ENCODE measurements at places on chromosomes 4 and X. TPM values are rescaled to one million over a fixed set of nuclear protein-coding genes. Genes with fewer than 3 reads are reported as not detected.

DNA sequence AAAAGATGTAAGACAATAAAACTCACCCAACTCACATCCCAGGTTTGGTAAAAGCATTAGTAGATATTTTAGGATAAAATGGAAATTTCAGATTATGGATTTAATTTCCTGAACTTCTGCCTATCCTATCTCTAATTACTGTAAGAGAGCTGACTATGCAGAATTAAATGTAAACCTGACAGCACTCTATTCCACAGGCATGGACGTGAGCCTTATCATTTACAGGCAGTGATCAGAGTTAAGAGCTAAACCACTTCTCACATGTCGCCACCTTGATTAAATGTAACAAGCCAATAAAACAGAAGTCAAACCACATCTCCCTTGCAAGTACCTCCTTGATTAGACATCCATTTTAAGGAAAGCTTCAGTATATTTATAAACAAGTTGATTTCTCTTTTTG lies 97.5 kb upstream of the CBR4 start:
- peaks cover 31% of the 10 kb centered on the region for H3K36me3 ChIP-seq
- H3K27ac ChIP-seq = no peak overlapping the region
- no peaks in the 10 kb centered on the region for H3K27me3 ChIP-seq
- peaks cover 24% of the 10 kb centered on the region for H3K4me1 ChIP-seq
- no peak overlapping the region for H3K4me3 ChIP-seq

DNA sequence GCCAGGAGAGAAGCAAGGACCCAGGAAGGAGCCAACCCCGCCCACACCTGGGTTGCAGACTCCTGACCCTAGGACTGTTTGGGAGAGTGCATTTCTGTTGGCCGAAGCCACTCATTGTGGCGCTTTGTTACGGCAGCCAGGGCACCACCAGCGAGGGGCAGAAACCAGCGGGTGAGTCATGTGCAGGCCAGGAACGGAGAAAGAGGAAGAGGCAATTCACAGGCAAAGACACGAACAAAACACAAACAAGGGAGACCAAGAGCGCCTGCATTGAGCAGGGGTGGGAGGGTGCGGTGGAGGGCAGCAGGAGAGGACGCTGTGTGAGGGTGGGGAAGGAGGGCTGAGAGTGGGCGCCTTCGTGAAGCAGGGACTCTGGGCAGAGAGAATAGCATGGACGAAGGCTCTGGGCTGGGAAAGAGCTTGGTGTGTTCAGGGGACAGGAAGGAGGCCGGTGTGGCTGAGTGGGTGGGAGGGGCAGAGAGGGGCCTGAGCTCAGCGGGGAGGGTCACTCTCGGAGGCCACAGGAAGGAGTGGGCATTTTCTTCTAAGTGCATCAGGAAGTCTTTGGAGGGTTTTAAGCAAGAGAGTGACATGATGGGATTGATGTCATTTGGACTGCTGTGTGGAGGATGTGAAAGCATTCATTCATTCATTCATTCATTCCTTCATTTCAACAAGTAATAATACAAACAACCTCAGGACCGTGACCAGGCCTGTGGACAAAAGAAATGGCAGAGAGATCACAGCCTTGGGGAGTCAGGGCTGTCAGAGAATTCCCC lies 12.2 kb upstream of the WFS1 start:
- H3K36me3 ChIP-seq = no peaks in the 10 kb centered on the region
- DNase-seq = no peak
- peaks cover 17% of the 10 kb centered on the region for H3K27me3 ChIP-seq
- H3K27ac ChIP-seq = no peak overlapping the region
- peaks cover 7% of the 10 kb centered on the region for H3K4me1 ChIP-seq
- peak overlapping the region; percentile 44 for H3K4me3 ChIP-seq

GRCh38 chr4:107255596-107255995 lies 219.5 kb upstream of the DKK2 start:
- H3K27ac ChIP-seq = no peak overlapping the region
- no peak overlapping the region for H3K4me3 ChIP-seq
- DNase-seq = no peak
- no peaks in the 10 kb centered on the region for H3K36me3 ChIP-seq
- H3K27me3 ChIP-seq = no peaks in the 10 kb centered on the region

DNA sequence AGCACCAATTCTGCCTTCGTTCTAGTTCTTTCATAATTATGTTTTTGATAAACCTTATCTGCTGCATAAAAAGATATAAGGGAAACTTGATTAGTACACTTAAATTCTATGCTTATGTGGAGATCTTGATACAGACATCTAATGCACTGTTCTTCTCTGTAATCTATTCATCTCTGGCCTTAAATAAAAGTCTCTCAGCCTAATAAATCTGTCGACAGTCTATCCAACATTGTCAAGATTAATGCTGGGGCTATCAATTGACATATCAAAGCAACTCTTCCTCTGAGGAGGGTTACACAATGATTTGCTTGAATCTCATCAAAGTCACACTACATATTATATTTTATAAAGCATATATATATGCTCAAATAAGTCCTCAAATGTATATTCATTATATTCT lies 545.5 kb downstream of the SPOCK3 start:
- no peaks in the 10 kb centered on the region for H3K4me1 ChIP-seq
- no peak overlapping the region for H3K27ac ChIP-seq
- no peaks in the 10 kb centered on the region for H3K36me3 ChIP-seq
- no peak for DNase-seq
- peaks cover 11% of the 10 kb centered on the region for H3K27me3 ChIP-seq
- H3K4me3 ChIP-seq = no peak overlapping the region

DNA sequence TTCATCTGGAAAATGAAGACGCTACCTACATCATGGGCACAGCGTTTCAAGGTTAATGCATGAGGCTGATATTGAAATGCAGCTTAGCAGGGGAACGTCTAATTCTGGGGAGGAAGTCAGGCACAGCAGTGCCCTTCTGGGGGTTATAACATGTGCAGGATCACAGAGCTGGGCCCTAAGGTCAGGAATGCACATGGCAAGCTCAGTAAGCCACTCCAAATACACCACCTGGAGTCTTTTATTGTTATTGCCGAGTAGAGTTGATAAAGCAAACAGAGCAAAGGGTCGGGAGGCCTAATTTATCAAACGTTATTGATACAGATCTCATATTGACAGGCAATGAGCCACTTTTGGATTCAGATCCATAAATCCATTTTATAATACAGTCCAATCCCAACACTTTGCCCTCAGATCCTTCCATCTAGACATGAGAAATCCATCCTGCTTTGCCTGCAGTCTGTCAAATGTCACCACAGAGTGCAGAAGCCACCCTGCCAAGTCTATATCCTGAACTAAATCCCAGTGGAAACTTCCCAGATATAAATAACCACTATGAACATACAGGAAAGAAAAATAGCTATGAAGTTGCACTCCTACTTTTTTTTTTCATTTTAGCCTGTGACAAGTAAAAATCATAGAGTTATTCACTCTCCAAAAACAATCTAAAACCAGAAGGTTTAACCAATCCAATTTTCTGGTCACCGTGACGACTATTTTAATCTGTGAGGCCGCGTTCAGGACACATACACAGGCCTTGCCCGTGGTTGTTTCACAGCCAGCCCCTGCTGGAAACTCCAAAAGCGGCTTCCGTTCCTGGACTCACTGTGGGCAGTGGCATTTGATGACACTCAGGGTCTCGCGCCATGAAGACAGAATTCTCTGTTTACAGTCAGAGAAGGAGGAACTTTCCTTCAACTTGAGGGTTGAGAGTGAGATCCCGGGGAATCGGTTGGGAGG lies 335.4 kb downstream of the DHX15 start:
- H3K27ac ChIP-seq = peak overlapping the region; percentile 62
- H3K27me3 ChIP-seq = peaks cover 4% of the 10 kb centered on the region
- no peak overlapping the region for H3K4me3 ChIP-seq
- H3K36me3 ChIP-seq = no peaks in the 10 kb centered on the region
- DNase-seq = no peak

DNA sequence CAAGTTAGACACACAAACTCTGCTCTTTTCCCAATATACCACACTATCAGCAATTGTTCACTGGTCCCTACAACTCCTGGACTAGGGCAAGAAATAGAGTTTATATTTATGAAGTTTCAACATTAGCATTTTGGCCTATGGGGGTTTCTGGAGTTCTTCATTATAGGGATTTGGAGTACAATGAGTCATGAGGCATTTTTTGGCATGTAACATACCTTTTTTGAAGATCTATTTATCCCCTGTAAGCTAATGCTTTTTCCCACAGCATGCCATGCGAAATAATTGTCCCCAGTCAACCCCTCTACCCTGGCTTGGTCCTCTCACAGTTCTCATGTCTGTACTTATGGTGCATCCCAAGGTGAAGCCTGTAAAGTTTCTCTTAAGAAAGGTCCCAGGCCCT lies 36.7 kb upstream of the EDA2R start:
- no peak for DNase-seq
- H3K36me3 ChIP-seq = no peaks in the 10 kb centered on the region
- no peak overlapping the region for H3K27ac ChIP-seq
- no peaks in the 10 kb centered on the region for H3K27me3 ChIP-seq
- no peak overlapping the region for H3K4me3 ChIP-seq

GRCh38 chr4:70640192-70640591 lies 11.6 kb downstream of the ENAM start:
- no peaks in the 10 kb centered on the region for H3K36me3 ChIP-seq
- no peaks in the 10 kb centered on the region for H3K4me1 ChIP-seq
- H3K27me3 ChIP-seq = no peaks in the 10 kb centered on the region
- H3K27ac ChIP-seq = no peak overlapping the region

DNA sequence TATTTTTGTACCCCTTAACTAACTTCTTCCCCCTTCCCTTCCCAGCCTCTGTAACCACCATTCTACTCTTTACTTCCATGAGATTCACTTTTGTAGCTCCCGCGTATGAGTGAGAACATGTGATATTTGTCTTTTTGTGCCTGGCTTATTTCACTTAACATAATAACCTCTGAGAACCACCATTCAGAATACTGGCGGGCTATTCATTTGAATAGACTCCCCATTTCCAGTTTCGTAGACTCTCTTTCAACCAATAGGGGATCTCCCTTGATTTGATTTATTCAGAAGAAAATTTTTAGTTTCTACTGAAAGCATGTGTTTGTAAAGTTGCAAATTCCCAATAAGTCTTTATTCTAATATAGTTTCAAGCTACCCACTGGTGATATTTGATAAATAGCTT lies 117.2 kb downstream of the GATB start:
- peaks cover 13% of the 10 kb centered on the region for H3K27me3 ChIP-seq
- no peak overlapping the region for H3K27ac ChIP-seq
- DNase-seq = no peak
- H3K4me1 ChIP-seq = no peaks in the 10 kb centered on the region
- no peaks in the 10 kb centered on the region for H3K36me3 ChIP-seq

GRCh38 chr4:54657185-54657550 lies 589 bp upstream of the KIT start:
- H3K27ac ChIP-seq = no peak overlapping the region
- peaks cover 37% of the 10 kb centered on the region for H3K4me1 ChIP-seq
- DNase-seq = no peak
- H3K36me3 ChIP-seq = no peaks in the 10 kb centered on the region
- peak overlapping the region; percentile 84 for H3K4me3 ChIP-seq

- H3K4me1 ChIP-seq = peaks cover 58% of the 10 kb centered on the region
- H3K4me3 ChIP-seq = no peak overlapping the region
- H3K27ac ChIP-seq = no peak overlapping the region
- no peaks in the 10 kb centered on the region for H3K27me3 ChIP-seq
Observed at GRCh38 chr4:127209580-127210095, 423.1 kb upstream of the INTU start.

- H3K36me3 ChIP-seq = no peaks in the 10 kb centered on the region
- no peaks in the 10 kb centered on the region for H3K4me1 ChIP-seq
- no peak overlapping the region for H3K4me3 ChIP-seq
- H3K27ac ChIP-seq = no peak overlapping the region
- no peaks in the 10 kb centered on the region for H3K27me3 ChIP-seq
Observed at GRCh38 chrX:22758807-22759481, 240.8 kb upstream of the DDX53 start.

DNA sequence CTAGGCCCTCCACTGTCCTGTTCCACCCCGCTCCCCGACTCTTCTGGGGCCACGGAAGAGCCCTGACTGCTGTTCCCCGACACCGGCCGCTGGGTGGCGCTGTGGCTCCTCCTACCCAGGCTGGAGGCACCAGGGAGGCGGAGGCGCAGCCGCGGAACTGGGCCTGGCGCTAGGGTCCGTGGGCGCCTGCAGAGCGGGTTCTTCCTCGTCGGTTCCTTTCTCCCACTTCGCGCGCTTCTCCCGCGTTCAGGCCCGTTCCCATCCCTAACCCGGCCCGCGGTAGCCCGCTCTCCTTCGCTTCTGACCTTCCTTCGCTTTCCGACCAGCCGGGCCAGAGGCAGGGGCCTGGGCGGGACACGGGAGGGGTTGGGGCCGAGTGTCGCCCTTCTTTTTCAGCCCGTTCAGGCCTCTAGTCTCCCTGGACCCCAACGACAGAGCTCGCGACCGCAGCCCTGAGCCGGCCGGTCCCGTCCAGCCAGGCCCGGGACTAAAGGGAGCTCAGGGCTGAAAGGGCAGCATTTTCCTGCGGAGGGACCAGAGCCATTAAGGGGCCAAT lies 34.3 kb downstream of the NALF2 start:
- DNase-seq = peak; percentile 86
- no peaks in the 10 kb centered on the region for H3K4me1 ChIP-seq
- no peaks in the 10 kb centered on the region for H3K36me3 ChIP-seq
- H3K27ac ChIP-seq = no peak overlapping the region

GRCh38 chrX:55640854-55641253 lies 17.7 kb downstream of the FOXR2 start:
- no peaks in the 10 kb centered on the region for H3K36me3 ChIP-seq
- no peak for DNase-seq
- no peaks in the 10 kb centered on the region for H3K4me1 ChIP-seq
- no peak overlapping the region for H3K4me3 ChIP-seq
- no peak overlapping the region for H3K27ac ChIP-seq

DNA sequence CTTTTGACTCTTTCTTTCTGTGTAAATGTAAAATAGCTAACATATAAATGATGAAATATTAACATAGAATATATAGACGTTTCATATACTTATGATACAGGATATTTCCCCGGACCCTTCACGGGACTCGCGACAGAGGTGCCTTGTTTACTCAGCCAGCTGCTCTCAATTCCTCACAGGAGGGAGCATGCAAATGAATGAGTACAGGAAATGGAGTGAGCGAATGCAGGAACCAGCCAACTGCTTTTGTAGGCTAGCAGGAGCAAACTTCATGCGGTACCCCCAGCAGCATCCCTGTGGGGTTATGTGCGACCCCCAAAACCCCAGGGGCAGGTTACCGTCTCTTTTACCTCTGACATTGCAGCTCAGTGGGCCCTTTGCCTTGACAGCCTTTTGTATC lies 110.3 kb upstream of the PDHA2 start:
- no peaks in the 10 kb centered on the region for H3K4me1 ChIP-seq
- H3K36me3 ChIP-seq = no peaks in the 10 kb centered on the region
- H3K27ac ChIP-seq = no peak overlapping the region
- no peak for DNase-seq

- no peaks in the 10 kb centered on the region for H3K27me3 ChIP-seq
- no peaks in the 10 kb centered on the region for H3K36me3 ChIP-seq
- no peaks in the 10 kb centered on the region for H3K4me1 ChIP-seq
- H3K27ac ChIP-seq = no peak overlapping the region
Observed at GRCh38 chr4:185839194-185839712, 27.3 kb upstream of the SORBS2 start.

GRCh38 chrX:44817029-44817428 lies 26.8 kb upstream of the DUSP21 start:
- no peaks in the 10 kb centered on the region for H3K4me1 ChIP-seq
- H3K27me3 ChIP-seq = no peaks in the 10 kb centered on the region
- no peaks in the 10 kb centered on the region for H3K36me3 ChIP-seq
- no peak overlapping the region for H3K27ac ChIP-seq
- DNase-seq = no peak

The STATH gene
- not detected for total RNA-seq

The GAGE13 gene
- total RNA-seq = not detected

The TCEAL7 gene
- 13.4 TPM for total RNA-seq

The PLXNB3 gene
- total RNA-seq = 8.7 TPM

The DGKK gene
- total RNA-seq = not detected

The SLC2A9 gene
- total RNA-seq = 0.43 TPM

The WWC2 gene
- 53.5 TPM for total RNA-seq

The CNOT6L gene
- 28.6 TPM for total RNA-seq

Data from osteocyte (in vitro differentiated cells).